ENCODE measurements at places on chromosomes 6 and 20.

DNA sequence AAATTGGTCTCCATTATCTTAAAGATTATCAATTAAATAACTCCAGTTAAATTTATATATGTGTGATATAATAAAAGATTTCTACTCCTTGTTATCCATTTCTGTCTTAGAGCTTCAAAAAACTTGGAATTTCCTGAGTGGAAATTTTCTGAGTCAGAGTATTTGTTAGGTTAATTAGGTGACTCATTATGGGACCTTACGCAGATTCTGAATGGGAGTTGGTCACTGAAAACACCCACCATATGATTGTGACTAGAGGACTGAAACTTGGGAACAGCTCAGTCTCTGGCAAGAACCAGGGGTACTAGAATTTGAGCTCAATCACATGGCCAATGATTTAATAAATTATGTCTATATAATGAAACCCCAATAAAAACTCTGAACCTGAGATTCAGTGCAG is 125.4 kb upstream of the HMGCLL1 start:
- DNase-seq, result no peak

DNA sequence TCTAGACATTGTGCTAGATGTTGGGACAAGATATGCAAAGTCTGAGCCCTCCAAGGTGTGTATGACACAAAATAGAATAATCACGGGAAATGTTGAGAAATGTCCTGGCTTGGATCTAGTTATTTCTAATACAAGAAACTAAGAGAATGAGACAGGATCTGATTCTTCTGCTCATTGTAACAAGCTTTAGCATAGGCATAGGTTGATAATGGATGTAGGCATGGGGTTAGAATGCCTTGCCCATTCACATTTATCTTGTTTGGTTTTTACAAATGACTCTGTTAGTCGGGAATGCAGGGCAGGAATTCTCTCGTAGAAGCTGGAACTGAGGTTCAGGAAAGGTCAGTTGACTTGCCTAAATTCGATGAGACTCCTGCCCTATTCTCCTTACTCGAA is 1.5 kb upstream of the SLC26A8 start:
- DNase-seq, result no peak

- no peak for DNase-seq
Observed at GRCh38 chr6:10276660-10277287, 138.1 kb downstream of the TFAP2A start.

DNA sequence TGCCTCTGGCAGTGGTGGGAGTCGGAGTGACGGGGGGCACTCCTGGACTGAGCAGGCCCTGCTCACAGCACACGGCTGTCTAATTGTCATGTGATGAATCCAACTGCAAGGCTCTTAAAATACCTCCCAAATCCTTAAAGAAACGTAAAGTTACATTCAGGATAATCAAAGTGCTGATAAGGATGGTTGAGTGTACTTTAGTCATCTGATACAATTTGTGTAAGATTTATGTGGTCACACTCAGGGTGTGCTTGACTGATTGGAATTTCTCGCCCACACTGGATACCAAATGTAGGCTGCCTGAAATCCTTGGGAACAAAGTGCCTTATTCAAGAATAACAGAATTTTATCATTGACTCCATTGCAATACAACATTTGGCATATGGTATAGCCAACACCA is 238.7 kb downstream of the CDH4 start:
- DNase-seq, result no peak

GRCh38 chr20:4828830-4829513 is 107.3 kb downstream of the PRND start:
- no peak for DNase-seq

DNA sequence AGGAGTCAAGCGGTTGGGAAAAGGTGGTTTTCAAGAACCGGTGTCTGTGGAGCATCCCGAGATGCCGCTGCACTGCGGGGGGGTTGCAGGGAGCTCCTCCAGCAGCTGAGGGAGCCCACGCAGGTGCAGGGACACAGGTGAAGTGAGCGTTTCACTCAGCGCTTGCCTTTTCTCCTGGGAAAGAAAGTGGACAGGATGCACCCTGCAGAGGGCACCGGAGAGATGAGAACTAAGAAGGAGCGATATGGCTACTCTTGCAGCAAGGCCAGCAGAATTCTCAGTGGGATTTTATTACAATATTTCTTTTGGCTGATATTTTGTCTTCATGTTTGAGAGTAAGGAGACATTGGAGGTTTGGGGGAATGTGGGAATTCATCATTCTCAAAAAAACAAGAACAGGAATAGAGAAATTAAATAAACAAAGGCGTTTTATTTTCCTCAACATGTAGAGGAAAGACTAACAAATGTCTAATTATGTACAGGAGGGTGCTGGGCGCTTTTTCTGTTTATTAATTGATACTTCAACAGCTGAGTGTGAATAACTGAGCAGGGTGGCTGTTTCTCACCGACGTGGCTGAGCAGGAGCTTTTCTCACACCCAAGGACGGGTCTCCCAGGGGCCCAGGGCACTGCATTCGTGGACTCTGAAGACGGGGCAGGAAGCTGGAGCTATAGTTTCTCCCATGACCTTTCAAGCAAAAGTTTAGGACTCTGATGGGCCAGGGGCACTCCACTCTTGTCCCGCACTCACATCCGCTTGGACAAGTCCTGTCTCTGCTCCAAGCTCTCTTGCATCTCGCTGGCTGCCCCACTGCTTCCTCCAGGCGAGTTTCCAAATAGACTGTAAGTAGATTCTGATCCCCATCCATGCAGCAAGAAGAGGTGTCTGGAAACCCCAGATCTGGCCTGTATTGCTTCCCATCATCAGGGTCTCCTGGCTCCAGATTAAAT is 176.1 kb downstream of the SMOC2 start:
- DNase-seq, result no peak

DNA sequence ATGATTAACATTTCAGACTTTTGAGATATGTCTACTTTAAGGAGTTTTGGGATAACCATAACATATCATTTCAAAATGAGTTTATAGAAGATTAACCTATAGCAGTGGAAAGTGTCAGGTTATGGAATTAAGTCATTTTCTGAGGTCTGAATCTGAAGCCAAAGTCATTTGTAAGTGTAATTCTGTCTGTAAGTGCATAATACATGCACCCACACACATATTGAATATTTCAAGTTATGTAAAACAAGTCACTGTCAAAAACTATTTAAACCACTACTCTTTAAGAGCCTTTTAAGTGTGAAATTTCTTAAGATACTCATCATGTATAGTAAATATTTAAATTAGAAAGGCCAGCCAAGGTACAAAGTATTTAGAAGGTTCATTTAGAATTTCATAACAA is 115.8 kb upstream of the HMGCLL1 start:
- DNase-seq, result no peak

- DNase-seq, result no peak
Observed at GRCh38 chr20:62317167-62317655, 14.4 kb downstream of the ADRM1 start.

DNA sequence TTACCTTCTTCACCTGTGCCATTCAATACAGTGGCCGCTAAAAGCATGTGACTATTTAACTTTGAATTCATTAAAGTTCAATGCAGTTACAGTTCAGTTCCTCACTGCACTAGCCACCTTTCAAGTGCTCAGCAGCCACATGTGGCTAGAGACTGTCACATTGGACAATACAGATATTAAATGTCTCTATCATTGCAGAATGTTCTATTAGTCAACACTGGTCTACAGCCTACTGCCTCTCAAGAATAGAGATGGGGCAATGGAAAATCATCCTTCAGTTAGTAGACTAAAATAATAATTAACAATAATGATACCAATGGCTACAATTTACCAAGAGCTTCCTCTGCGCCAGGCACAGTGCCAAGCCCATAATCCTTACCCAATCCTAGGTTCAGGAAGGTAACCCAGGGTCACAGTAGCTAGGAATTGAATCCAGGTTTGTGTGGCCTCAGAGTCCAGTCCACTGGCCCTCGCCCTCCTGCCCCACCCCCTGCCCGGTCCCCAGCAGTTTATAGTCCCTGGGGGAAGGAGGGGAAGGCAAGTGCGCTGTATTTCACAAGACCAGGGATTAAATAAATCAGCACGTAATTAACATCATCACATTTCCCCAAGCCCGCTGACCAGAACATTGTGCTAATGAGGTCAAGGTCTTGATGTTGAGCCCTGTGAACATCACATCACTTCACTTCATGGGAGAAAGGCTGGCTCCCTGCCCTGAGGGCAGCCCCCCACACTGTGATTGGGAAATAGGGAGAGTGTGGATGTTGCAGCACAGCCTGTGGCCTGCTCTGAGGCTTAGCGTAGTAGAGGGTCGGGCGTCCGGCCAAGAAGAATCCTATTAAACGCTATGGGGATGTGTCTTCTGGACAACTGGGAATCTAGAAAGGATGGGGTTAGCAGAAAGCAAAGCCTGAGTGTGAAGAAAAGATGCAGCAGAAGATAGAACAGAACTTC is 147.2 kb downstream of the VEGFA start:
- DNase-seq, result no peak

DNA sequence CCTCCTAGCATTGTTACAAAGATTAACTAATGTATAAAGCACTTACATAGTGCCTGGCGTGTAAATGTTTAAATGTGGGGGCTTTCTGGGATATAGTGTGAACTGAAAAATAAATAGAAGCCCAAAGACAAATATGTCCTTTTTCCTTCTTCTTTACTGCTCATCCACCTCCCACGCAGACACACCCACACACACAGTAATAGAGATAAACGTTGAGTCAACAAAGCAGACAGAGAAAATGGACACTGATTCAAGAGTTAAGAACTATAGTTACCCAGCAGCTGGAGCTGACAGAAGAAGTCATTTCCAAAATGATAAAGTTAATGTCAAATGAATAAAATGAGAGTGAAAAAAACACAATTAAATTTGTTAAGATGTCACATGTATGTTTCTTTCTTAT is 68.3 kb downstream of the FHL5 start:
- DNase-seq, result no peak

DNA sequence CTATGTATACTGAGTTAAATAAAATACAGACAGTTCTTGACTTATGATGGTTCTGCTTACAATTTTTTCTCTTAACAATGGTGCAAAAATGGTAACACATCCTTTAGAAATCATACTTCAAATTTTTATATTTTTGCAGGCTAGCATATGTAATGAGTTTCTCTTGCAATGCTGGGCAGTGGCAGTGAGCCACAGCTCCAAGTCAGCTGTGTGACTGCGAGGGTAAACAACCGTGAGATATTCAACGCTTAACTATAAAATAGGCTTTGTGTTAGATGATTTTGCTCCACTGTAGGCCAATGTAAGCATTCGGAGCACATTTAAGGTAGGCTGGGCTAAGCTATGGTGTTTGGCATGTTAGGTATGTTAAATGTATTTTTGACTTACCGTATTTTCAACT is 136.1 kb downstream of the PLCB4 start:
- no peak for DNase-seq

- DNase-seq, result no peak
Observed at GRCh38 chr6:160121558-160121957, at the start of gene SLC22A1. SLC22A1 (plus strand) TSS chr6:160121815; CDS start chr6:160121936, 121 bp downstream.

DNA sequence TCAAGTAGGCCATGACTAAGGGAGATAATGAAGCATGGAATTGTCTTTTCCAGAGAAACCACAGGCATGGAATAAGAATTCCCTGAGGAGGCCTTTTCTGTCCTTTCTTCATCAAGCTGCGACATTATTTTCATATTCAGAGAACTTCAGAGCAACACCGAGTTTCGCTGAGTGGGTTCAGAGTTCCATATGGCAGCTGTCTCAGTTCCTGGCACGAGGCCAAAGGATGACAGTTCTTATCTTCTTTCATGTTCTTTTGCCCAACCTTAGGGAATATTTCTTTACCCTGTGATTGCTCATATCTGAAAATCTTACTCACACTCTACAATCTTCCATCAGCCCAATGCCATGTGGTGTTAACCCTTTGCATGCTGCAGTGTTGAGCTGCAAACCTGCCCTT is 135.3 kb upstream of the BMP2 start:
- no peak for DNase-seq

GRCh38 chr6:81892891-81893290 is 140.4 kb upstream of the TENT5A start:
- DNase-seq, result no peak

GRCh38 chr20:62816884-62817873 is at the start of gene COL9A3:
COL9A3 (plus strand) TSS chr20:62817050; CDS start chr20:62817065, 15 bp downstream.
- no peak for DNase-seq

DNA sequence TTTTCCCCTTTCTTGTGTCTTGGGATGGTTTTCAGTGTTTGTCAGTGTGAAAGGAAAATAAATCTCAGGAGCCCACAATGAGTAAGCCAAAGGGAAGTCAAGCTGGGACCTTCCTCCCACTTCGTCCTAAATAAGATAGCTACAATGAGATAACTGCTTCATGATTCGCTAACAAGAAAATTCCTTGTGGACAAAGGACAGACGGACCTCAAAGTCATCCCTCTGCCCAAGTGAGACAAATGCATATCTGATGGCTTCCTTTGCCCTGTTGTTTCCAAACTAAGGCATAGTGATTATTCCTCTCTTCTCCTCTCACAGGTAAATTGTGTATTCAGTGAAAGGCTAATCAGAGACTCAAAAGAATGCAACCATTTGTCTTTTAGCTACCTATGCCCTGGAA is 26.1 kb upstream of the ADTRP start:
- no peak for DNase-seq
